CD4-positive, alpha-beta memory T cell (primary cell): ENCODE measurements at places on chromosomes 2 and 18. TPM values are rescaled to one million over a fixed set of nuclear protein-coding genes. Genes with fewer than 3 reads are reported as not detected.

The ANKRD30B gene
- not detected for polyA plus RNA-seq

The POTEC gene
- not detected for polyA plus RNA-seq

The SNRNP27 gene
- polyA plus RNA-seq = 62.6 TPM

The EFR3B gene
- not detected for polyA plus RNA-seq

The TUBA4A gene
- polyA plus RNA-seq = 268 TPM

The SLC16A14 gene
- polyA plus RNA-seq = not detected

The TCF7L1 gene
- polyA plus RNA-seq = 0.06 TPM

The RAPGEF4 gene
- not detected for polyA plus RNA-seq

The PLCD4 gene
- not detected for polyA plus RNA-seq

The GLI2 gene
- not detected for polyA plus RNA-seq

The ITPRIPL1 gene
- polyA plus RNA-seq = 10.3 TPM

The LIMS3 gene
- polyA plus RNA-seq = 5.1 TPM

The EXOC6B gene
- polyA plus RNA-seq = 3.9 TPM

The ECEL1 gene
- polyA plus RNA-seq = not detected

The PAX8 gene
- polyA plus RNA-seq = 0.19 TPM

The VIT gene
- not detected for polyA plus RNA-seq

The REG3A gene
- polyA plus RNA-seq = not detected
